ENCODE measurements at places on chromosomes 3 and 15.
A peak's percentile ranks its signal among the peaks of the same experiment; 100 is the strongest.

DNA sequence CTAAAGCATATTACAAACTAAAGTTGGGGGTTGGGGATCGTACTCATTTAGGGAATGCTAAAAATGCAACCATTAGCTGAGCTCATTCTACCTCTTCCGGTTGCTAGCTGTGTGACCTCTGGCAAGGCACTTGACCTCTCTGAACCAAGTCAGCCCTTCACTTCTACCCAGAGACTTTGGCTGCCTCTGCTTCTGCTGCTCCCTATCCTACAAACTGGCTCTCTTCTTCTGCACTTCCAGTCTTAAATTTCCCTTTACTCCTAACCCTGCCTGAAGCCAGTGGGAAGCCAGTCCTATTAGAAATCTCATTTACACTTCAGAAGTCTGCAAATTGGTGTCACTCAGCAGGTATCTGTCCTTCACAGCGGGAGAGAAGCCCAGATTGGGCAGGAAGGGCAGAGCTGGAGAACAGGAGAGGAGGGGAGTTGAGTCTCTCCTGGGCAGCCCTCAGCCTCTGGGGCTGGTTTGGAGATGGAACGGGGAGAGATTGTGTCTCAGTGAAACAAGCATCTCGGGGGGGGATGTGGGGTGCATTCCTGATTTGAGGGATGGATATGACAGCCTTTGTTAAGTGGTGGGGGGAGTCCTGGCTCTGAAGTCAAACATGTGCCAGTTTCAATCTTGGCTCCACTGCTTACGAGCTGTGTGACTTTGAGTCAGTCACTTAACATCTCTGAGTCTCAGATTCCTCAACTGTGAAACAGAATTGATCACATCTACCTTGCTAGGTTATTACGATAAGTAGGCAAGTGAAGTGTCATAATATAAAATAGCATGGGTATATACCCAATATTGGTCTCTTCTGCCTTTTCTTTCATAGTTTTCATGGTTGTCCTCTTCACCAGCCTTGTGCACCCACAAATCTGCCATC lies 7.8 kb upstream of the AEN start:
- DNase-seq: no peak

DNA sequence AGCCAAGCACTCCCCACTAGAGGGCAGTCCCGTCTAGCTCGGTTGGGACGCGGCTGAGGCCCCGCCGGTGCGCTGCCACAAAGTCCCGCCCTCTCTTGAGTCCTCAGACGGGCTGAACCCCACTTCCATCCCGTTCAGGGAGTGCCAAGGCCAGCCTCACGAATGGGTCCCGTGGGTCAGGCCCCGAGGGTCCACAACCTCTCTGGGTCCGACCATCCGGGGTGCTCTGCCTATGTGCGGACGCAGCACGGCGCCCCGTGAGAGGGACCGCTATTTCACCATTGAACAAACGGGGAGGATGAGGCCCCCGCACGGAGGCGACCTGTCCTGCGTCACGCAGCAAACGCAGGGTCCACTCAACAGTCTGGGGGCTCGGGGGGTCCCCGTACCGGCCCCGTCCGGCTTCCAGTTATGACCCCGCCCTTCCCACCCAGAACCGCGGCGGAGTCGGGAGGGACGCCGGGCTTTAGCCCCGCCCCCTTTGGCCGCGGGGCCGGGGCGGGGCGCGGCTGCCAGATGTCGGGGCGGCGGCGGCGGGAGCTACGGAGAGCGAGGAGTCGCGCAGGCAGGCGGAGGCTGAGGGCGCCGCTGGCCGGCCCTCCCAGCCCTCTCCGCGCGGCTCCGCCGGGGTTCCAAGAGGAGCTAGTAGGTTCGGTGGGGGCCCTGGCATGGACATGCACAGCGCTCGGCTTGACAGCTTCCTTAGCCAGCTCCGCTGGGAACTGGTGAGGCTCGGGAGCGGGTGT lies at the start of gene INKA1:
Gene INKA1, plus strand, starts transcription at position 543 of the 746 bp plus-strand sequence. Its CDS starts 132 bp downstream, at position 675.
- DNase-seq: peak; percentile 73

DNA sequence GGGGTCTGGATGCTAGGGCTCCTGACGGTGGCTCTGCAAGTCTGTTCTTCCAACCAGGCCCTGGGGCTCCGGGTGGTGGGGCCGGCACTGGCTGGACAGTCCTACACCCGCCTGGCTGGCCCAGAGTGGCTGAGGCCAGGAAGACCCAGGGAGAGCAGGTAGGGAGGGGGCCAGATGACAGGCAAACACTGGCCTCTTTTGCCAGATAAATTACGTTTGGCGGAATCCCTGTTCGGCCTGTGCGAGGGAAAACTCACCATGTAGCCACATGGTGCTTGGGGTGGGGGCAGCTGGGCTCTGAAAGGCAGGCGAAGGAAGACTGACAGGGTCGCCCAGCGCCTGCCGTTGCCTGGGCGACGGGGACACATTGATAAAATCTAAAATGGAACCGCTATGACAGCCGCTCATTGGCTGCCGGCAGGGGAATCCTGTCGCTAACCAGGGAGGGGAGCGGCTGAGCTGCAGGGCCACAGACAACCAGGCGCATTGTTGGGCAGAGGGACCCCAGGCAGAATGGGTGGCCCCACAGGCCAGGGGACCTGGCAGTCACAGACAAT lies 30.4 kb downstream of the IQSEC1 start:
- no peak for DNase-seq

DNA sequence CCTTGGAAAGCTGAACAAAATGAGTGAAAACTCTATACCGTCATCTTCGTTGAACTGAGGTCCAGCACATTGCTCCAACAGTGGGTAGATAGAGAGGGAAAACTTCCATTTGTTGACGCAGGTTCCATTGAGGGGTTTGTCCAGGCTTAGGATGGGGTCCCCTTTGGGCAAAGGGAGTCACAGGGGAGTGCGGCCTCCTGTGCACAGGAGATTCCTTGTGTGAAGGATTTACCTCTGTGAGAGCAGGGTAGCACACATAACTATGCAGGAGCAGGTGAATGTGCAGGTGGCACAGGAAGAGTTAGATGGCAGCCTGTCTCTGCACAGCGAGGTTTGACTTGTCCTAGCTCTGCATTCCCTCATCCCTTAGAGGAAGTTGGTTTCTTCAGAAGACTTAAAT lies 139.3 kb downstream of the SNRPN start:
- DNase-seq: no peak

DNA sequence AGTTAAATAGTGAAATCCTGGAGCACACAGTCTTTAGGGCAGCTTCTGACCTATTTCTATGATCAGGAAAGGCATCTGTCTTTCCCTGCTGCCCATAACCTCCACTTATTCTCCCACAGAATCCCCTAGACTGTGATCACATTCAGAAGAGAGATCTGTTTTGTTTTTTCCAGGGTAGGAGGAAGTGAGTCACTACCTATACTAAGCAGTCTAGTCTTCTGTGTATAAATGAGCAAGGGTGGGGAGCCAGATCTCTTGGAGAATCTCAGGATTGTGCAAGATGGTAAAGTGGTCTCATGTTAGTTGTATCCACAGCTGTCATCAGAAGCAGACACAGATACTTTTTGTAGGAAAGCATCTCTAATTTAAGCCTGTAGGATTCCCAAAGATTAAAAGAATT lies 11.8 kb upstream of the FBXO22 start:
- DNase-seq: no peak

- DNase-seq: no peak
Measured at GRCh38 chr3:128149650-128150049, 3.6 kb upstream of the EEFSEC start.

GRCh38 chr3:185330238-185330637 lies 32.7 kb upstream of the MAP3K13 start:
- no peak for DNase-seq

DNA sequence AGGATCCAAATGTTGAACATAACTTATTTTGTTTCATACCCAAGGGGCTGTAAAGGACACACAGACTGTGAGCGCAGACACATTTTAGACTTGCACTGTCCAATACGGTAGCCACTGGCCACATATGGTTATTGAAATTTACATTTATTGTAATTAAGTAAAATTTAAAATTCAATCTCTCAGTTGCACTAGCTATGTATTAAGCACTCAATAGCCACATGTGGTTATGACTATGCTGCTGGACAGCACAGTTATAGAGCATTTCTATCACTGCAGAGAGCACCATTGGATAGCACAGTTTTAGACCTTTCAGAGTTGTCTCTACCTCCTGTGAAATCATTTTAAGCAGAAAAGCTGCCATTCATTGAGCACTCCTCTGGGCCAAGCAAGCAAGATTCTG lies 204.3 kb downstream of the ADAMTS9 start:
- no peak for DNase-seq

- no peak for DNase-seq
Measured at GRCh38 chr3:149377408-149378364, at the start of gene TM4SF1. TSS of gene TM4SF1 (minus strand) at chr3:149377649. CDS start at chr3:149377547, 102 bp downstream.

DNA sequence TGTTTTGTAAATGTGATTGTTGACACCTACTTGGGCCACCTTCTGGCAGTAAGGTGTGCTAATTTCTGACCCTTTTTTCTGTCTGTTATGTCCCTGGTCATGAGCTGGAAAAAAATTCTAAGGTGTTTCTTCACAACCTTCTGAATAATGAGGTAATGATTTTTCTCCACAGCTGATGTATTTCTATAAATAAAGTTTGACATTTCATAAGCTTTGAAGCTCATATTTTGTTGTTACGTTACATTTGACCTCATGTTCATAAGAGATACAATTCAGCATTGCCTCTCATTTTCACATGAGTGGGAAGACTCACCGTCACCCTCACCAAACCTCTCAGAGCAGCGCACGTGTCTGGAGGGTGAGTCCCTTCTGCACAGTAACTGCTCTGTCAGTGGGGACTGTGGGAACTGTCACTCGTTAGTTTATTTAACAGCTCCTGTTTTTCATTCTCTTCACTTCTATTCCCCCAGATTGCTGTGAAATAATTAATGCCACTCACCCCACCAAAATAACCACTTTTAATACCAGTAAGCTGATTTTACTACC lies 140.9 kb downstream of the PLCL2 start:
- DNase-seq: no peak

GRCh38 chr3:127771746-127772145 lies 50.6 kb downstream of the MGLL start:
- no peak for DNase-seq

- no peak for DNase-seq
Measured at GRCh38 chr3:152620395-152620794, 214.5 kb upstream of the P2RY1 start.

DNA sequence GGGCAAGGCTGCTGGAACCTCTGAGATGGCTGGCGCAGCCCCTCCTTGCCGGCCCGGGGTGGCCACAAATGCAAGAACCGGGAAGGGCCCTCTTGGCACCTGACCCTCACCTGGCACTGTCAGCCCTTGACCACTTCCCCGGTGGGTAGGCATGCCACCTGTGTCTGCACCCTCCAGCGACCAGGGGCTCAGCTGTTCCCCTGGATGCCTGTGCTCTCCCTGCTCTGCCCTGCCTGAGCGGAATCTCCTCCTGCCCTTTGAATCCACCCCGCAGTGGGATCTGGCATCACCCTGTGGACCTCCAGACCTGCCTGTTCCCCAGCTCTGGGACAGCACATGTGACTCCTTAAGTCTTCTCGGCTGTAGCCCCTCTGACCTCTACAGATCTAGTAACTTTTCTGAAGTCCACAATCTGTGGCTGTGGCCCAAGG lies 26.1 kb upstream of the FGD5 start:
- DNase-seq: no peak

- no peak for DNase-seq
Measured at GRCh38 chr15:100339999-100340398, 1.8 kb downstream of the ADAMTS17 start.

DNA sequence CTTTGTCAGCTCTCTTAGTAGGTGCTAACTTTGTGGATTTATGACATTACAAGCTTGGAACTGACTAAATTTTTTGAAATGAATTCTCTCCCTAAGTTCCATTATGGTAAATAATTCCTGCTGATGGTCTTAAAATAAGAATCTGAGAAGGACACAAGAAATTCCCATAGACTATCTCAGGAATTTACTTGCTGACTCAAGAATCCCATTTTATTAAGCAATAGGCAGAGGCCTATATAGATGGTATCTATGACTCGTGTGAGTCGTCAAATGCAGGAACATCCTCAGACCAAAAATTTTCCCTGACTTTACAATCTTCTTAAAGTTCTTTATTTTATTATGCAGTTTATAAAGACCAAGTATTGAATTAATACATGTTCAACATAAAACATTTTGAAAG lies 30.7 kb upstream of the CBLB start:
- no peak for DNase-seq

- no peak for DNase-seq
Measured at GRCh38 chr3:197846491-197846890, 55.4 kb downstream of the LRCH3 start.

- DNase-seq: peak; percentile 23
Measured at GRCh38 chr15:43204016-43204901, 16.6 kb downstream of the EPB42 start.

DNA sequence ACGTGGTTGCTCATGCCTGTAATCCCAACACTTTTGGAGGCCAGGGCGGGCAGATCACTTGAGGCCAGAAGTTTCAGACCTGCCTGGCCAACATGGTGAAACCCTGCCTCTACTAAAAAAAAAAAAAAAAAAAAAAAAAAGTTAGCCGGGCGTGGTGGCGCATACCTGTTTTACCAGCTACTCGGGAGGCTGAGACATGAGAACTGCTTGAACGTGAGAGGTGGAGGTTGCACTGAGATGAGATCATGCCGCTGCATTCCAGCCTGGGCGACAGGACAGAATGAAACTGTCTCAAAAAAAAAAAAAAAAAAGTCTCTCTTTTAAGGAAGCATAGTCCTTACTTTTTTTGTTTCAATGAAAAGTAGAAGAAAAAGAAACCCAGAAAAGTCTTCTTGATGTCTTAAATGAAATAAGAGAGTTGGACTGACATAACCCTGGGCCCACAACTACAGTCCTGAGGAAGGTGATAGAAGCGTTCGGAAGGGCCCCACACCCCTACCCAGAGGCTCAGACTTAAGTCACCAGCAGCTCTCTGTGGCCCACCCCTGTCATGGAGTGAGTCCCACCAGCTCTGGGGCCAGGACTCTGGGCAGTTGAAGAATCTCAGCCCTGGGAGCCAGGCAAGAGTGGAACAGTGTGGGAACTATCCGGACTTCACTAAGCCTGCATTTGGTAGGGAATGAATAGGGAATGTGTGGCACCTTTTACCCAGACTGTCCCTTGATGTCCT lies 2.6 kb downstream of the NME9 start:
- DNase-seq: no peak

- DNase-seq: no peak
Measured at GRCh38 chr3:131218196-131218595, 163.4 kb upstream of the NUDT16 start.

DNA sequence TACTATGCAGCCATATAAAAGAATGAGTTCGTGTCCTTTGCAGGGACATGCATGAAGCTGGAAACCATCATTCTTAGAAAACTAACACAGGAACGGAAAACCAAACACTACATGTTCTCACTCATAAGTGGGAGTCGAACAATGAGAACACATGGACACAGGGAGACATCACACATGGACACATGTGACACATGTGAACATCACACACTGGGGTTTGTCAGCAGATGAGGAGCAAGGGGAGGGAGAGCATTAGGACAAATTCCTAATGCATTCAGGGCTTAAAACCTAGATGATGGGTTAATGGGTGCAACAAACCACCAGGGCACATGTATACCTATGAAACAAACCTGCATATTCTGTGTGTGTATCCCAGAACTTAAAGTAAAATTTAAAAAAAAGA lies 408.0 kb downstream of the EPHB1 start:
- no peak for DNase-seq
